Activated CD8-positive, alpha-beta memory T cell treated with anti-CD3 and anti-CD28 coated beads, Interleukin-2, amount 50 U/mL, for 48 hours (primary cell): ENCODE measurements at places on chromosomes 11 and 22.

- DNase-seq, result no peak
These were observed 67.2 kb upstream of the OLFML1 start for GRCh38 chr11:7418061-7418460.

- no peak for DNase-seq
These were observed 3.0 kb upstream of the APOL4 start for GRCh38 chr22:36204632-36205015.

DNA sequence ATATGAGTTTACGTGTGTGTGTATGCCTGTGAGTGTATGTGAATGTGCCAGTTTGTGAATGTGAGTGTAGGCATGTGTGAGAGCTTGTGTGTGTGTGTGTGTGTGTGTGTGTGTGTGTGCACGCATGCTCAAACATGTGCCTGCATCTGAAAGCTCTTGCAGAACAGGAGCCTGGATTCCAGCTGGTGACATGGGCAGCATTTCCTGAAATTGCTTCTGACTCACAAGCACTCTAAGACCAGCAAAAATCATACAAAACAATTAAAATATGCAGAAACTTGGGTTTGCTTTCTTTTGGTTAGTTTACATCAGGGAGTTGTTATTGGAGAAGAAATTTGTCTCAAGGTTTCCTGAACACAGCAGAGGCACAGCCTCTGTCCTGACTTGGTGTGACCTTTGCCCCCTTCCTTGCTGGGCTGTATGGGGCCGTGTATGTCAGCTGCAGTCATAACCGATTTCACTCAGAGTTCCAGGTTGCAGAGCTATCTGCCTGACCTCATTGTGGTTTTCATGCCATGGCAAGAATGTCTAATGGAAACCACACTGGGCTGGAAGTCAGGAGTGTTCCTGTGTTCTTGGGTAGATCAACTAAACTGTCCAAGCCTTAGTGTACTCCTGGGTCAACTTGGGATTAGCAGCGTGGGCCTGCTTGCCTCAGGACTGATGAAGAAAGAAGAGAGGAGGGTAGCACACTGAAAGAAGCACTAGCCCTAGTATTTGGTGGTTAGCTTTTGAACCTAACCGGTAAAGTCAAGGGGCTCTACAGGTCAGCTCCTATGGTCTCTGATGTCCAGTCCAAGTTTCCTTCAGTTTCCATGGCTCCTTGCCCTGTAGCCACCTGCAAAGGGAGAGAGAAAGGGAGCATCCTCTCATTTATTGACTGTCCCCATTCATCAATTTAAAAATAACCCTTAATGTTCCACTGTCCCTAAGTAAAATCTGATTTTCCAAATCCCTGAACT is 143.7 kb downstream of the SNX19 start:
- no peak for DNase-seq

DNA sequence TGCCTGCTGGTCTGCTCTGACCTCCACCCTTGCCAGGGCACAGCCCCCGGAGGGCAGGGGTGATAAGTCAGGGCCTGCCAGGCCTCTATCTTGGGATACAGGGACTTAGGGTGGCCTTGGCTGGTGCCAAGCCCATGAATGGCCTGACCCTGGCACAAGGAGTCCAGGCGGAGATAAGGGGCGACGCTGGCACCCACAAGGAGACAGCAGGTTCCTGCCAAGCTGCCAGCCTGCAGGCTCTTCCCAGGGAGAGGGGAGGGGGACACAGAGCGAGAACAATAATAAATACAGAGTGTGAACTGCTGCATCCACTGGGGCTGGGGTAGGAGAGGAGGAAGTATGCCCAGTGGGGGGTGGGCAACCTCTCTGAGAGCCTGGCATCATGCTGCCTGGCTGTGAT is 978 bp downstream of the CSDC2 start:
- no peak for DNase-seq

- peak; percentile 55 for DNase-seq
These were observed at the start of gene KCNJ1 for GRCh38 chr11:128867277-128867676. Gene KCNJ1, minus strand, starts transcription at chr11:128867296. Its CDS starts 27,053 bp downstream, at chr11:128840243.

DNA sequence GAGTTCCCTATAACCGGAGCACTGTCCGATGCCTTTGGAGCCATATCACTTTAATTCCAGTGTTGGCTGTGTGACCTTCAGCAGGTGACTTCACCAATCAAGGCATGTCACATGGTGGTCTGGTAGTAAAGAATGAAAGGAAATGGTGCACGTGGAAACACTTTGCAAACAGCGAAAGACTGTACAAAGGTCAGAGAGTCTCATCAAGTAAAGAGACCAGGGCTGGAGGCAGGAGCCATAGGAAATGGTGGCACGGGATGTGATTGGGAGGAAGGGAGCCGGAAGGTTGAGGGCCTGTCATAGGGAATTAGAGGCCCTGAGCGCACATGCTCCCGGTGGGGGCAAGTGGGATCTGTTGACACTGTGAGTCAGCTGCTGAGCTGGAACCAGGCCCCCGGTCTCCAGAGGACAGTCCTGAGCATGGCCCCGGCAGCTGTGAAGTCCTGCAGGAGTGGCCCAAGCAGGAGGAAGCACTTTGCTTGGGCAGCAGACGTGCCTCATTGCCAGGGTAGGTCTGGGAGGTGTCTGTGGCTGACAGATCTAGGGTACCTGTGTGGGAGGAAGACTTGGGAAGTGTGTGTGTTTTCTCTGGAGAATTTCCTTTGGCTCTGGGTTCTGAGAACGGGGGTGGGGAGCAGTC is 2.0 kb downstream of the DAGLA start:
- no peak for DNase-seq

- no peak for DNase-seq
These were observed 3.2 kb downstream of the GPR152 start for GRCh38 chr11:67449116-67449844.
